Esophagus muscularis mucosa (tissue), 4 donors: ENCODE measurements at places on chromosomes 4 and X. TPM values are rescaled to one million over a fixed set of nuclear protein-coding genes. Genes with fewer than 3 reads are reported as not detected.

The ESX1 gene
- total RNA-seq = not detected

The PDCL2 gene
- total RNA-seq = not detected

DNA sequence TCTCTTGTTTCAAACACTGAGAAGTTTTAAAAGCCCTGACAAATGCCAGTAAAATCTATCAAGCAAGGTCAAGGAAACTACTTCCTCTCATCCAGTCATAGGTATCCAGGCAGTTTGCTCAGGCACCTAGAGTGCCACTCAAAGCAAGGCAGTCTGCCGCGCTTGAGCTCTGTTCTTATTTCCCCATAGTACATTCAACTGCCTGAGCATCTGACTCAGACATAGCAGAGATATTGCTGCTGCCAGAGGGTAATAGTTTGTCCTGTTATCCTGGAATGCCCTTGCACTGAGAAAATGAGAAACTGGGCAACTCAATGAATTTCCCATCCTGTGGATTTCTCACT, 16.1 kb upstream of the ATP8A1 start:
- H3K4me3 ChIP-seq = no peak overlapping the region
- no peaks in the 10 kb centered on the region for H3K36me3 ChIP-seq
- H3K4me1 ChIP-seq = no peaks in the 10 kb centered on the region
- H3K27me3 ChIP-seq = no peaks in the 10 kb centered on the region
- H3K27ac ChIP-seq = no peak overlapping the region
- DNase-seq = no peak

DNA sequence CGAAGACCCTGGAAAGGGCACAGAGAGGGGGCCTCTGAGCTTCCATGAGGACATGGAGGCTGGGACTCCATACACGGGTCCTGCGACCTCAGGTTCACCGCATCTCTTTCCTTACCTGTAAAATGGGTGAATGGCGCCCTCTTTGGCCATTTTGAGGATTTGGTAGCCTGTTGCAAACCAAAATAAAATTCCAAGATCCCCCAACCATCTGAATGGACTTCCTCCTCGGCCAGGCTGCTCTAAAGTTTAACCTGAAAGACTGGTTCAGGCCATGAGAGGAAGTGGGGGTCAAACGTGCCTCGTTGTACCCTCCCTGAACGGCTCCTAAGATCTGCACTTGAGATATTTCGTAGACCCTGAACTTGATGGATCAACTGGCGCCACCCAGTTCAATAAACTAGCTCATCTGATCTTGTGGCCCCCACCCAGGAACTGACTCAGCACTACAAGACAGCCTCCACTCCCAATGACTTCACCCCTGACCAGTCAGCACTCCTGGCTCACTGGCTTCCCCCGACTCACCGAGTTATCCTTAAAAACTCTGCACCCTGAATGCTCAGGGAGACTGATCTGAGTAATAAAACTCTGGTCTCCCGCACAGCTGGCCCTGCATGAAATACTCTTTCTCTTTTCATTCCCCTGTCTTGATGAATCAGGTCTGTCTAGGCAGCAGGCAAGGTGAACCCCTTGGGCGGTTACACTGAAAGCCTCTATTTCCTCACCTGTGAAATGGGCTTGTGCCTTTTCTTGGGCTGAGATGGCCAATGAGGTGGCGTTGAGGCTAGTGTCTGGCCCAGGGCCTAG, 32.9 kb upstream of the GPR78 start:
- no peaks in the 10 kb centered on the region for H3K4me1 ChIP-seq
- no peaks in the 10 kb centered on the region for H3K27me3 ChIP-seq
- no peak overlapping the region for H3K4me3 ChIP-seq
- H3K27ac ChIP-seq = no peak overlapping the region

The PLAC8 gene
- total RNA-seq = 0.78 TPM

GRCh38 chrX:39012621-39013111, 211.4 kb downstream of the MID1IP1 start:
- H3K36me3 ChIP-seq = no peaks in the 10 kb centered on the region
- H3K4me1 ChIP-seq = peaks cover 10% of the 10 kb centered on the region
- DNase-seq = no peak
- no peak overlapping the region for H3K4me3 ChIP-seq

GRCh38 chr4:187075514-187075913, 351.9 kb upstream of the FAT1 start:
- no peaks in the 10 kb centered on the region for H3K36me3 ChIP-seq
- DNase-seq = no peak
- H3K4me3 ChIP-seq = no peak overlapping the region
- H3K4me1 ChIP-seq = no peaks in the 10 kb centered on the region
- H3K27ac ChIP-seq = no peak overlapping the region

DNA sequence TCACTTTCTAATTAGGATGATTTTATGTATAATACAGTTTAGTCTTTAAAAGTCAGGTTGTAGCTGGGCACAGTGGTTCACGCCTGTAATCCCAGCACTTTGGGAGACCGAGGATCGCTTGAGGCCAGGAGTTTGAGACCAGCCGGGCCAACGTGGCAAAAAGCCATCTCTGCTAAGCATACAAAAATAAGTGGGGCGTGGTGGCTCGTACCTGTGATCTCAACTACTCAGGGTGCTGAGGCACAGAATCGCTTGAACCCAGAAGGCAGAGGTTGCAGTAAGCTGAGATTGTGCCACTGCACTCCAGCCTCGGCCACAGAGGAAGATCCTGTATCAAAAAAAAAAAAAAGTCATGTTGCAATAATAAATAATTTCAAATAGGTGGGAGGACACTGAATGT, 364.2 kb downstream of the BMPR1B start:
- H3K27me3 ChIP-seq = no peaks in the 10 kb centered on the region
- no peak overlapping the region for H3K27ac ChIP-seq
- H3K4me1 ChIP-seq = no peaks in the 10 kb centered on the region
- peaks cover 4% of the 10 kb centered on the region for H3K36me3 ChIP-seq
- H3K4me3 ChIP-seq = no peak overlapping the region
- no peak for DNase-seq

DNA sequence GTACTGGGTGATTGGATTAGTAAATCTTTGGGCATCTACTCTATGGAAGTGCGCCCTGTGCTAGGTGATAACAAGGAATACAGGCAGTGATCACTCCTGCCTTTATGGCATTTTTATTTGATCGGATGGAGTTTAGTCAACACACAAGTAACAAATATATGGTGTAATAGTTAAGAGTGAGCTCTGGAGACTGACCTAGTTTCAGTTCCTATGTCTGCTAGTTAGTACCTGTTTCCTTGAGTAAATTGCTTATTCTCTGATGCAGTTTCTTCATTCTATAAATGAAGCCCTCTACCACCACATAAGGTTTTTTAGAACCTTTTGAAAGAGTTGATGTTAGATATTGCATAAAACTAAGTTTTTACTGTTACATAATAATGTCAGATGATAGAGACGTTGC, 134.6 kb downstream of the KDM6A start:
- H3K27ac ChIP-seq = no peak overlapping the region
- H3K36me3 ChIP-seq = no peaks in the 10 kb centered on the region
- no peak overlapping the region for H3K4me3 ChIP-seq
- no peak for DNase-seq
- H3K27me3 ChIP-seq = no peaks in the 10 kb centered on the region

- no peak overlapping the region for H3K27ac ChIP-seq
- DNase-seq = no peak
- H3K36me3 ChIP-seq = no peaks in the 10 kb centered on the region
- no peaks in the 10 kb centered on the region for H3K27me3 ChIP-seq
- H3K4me1 ChIP-seq = no peaks in the 10 kb centered on the region
These were observed 95.6 kb downstream of the ADAMTS3 start for GRCh38 chr4:72473434-72473900.

DNA sequence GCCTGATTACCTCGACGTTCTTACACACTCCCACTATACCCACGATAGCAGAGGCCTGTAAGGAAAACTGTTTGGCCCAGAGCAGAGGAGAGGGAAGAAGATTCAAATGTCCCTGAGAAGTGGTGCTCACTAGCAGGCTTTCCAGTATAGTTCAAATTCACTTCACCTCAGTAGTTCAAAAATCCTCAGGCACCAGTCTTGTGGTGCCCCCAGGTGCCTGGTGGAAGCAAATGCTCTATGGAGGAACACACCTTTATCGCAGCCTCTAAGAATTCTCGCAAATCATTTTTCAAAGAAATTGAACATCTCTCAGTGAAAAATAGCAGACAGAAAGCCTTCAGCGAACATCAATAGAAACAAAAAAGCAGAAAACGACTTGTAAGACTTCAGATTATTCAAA, 12.2 kb upstream of the MTMR1 start:
- H3K27me3 ChIP-seq = no peaks in the 10 kb centered on the region
- H3K4me3 ChIP-seq = no peak overlapping the region
- no peak for DNase-seq
- no peaks in the 10 kb centered on the region for H3K4me1 ChIP-seq
- no peaks in the 10 kb centered on the region for H3K36me3 ChIP-seq
- H3K27ac ChIP-seq = no peak overlapping the region
